ENCODE measurements at places on chromosomes 4 and X. TPM values are rescaled to one million over a fixed set of nuclear protein-coding genes. Genes with fewer than 3 reads are reported as not detected.

RAB28 gene
- total RNA-seq, result 18.3 TPM

GRCh38 chrX:586351-586750, 44.2 kb upstream of the SHOX start:
- no peak overlapping the region for H3K27ac ChIP-seq
- H3K4me1 ChIP-seq, result no peaks in the 10 kb centered on the region
- peaks cover 6% of the 10 kb centered on the region for H3K27me3 ChIP-seq
- no peak for DNase-seq

DNA sequence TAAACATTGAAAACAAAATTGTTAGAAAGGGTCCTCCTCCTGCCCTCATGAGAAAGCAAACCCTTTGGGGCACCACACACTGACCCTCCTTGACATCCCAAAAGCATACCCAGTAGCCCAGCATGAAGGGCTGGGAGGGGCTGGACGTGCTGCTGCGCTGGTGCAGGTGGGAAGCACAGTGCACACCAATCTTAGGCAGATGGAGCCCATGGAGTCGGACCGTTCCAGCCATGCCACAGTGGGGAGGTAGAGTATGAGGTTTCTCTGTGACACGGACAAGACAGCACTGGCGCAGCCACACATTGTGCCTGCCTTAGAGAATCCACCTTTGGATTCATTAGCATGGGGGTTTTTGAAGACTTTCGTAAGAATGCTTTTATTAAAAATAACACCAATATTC, 544.2 kb upstream of the FRG1 start:
- no peaks in the 10 kb centered on the region for H3K4me1 ChIP-seq
- no peak overlapping the region for H3K27ac ChIP-seq
- H3K27me3 ChIP-seq, result no peaks in the 10 kb centered on the region
- no peak for DNase-seq

DNA sequence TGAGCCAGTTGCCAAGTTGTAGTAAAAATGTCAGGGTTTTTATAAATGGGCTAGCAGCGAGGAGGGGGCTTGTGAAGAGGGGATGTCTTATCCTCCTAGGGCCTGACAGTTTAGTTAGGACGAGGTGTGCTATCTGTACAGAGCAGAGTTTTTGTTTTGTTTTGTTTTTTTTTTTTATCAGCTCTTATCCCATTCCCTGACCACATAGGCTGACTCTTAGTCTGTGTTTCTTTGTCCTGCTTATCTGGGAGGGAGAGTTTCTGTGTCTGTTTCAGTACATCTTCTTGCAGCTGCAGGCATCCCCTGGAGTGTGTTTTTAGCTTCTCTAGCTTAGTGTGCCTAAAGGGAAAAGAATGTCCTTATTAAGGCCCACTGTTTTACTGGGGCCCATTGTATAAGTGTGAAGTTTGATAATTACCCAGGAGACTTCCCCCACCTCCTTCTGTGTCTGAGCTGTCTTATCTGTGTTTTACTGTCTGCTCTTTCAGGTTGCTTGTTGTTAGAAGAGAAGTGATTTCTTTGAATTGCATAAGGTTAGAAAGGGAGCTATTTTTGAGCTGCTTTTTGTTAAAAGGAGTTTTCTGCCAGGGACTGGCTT, 32.0 kb downstream of the PAGE2 start:
- H3K4me1 ChIP-seq, result no peaks in the 10 kb centered on the region
- no peaks in the 10 kb centered on the region for H3K27me3 ChIP-seq
- H3K4me3 ChIP-seq, result no peak overlapping the region
- no peaks in the 10 kb centered on the region for H3K36me3 ChIP-seq
- DNase-seq, result no peak
- no peak overlapping the region for H3K27ac ChIP-seq

DNA sequence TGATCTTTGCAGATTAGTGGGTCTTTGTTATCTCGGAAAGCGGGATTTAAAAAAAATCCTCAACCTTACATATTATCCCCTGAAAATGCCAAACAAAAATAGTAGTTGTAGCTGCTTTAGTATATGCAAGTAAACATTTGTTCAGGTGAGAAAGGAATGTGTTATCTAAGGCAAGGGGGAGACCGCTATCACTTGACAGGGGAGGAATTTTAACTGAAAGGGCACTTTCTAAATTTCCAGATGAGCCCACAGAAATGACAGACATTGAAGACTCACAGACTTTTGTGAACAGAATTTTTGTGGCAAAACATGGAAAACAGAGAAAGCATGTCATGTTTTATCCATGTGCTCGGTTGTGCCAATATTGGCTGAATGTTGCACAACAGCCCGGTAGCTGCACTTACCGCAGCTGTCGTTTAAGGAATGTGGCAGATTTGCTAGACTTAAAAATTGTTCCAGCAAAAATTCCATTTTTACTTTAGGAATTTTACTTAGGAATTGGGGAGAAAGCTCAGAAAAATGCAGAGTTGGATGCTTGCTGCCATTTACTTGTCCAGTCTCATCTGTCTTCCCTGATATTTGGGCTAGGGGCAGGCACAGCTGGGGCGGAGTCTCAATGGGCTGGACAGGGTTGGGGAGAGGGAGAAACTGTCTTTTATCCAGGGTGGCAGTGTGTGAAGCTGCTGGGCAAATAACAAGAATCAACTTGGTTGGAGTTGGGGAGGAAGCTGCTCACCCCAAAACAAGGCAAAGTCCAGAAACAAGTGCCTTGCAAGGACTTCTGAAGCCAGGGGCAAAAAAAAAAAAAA, 94.6 kb upstream of the RPS6KA3 start:
- H3K36me3 ChIP-seq, result no peaks in the 10 kb centered on the region
- H3K4me1 ChIP-seq, result peaks cover 20% of the 10 kb centered on the region
- H3K4me3 ChIP-seq, result no peak overlapping the region
- no peak overlapping the region for H3K27ac ChIP-seq

GRCh38 chr4:4614925-4615678, 73.3 kb upstream of the STX18 start:
- no peak overlapping the region for H3K27ac ChIP-seq
- no peaks in the 10 kb centered on the region for H3K36me3 ChIP-seq
- no peak for DNase-seq
- no peaks in the 10 kb centered on the region for H3K4me1 ChIP-seq

- no peaks in the 10 kb centered on the region for H3K27me3 ChIP-seq
- DNase-seq, result no peak
- H3K36me3 ChIP-seq, result no peaks in the 10 kb centered on the region
- no peak overlapping the region for H3K27ac ChIP-seq
- no peaks in the 10 kb centered on the region for H3K4me1 ChIP-seq
- no peak overlapping the region for H3K4me3 ChIP-seq
These were observed 17.2 kb downstream of the SLC39A8 start for GRCh38 chr4:102328045-102328444.

All from stomach (tissue), 19 donors.